Sciatic nerve (tissue), 2 donors: ENCODE measurements at places on chromosomes 11 and 22. TPM values are rescaled to one million over a fixed set of nuclear protein-coding genes. Genes with fewer than 3 reads are reported as not detected.

NUDT22 gene
- total RNA-seq, result 28.0 TPM

MYEOV gene
- total RNA-seq, result 1.2 TPM

PHETA2 gene
- total RNA-seq, result 12.8 TPM

OR56A1 gene
- 0.13 TPM for total RNA-seq

OR4C16 gene
- total RNA-seq, result not detected

GAS2L1 gene
- 31.8 TPM for total RNA-seq

OR51B5 gene
- total RNA-seq, result 1.4 TPM

SLC5A4 gene
- 1.1 TPM for total RNA-seq

MYOD1 gene
- total RNA-seq, result not detected

SPI1 gene
- 47.0 TPM for total RNA-seq

PKP3 gene
- 0.49 TPM for total RNA-seq

OR51A7 gene
- not detected for total RNA-seq

OR8B4 gene
- not detected for total RNA-seq

ART1 gene
- total RNA-seq, result not detected

PGGHG gene
- total RNA-seq, result 60.3 TPM

TMEM191C gene
- total RNA-seq, result 1.4 TPM

OR8A1 gene
- total RNA-seq, result not detected

IRAG1 gene
- 9.6 TPM for total RNA-seq

MUC15 gene
- not detected for total RNA-seq

TRIM6 gene
- 3.3 TPM for total RNA-seq

MAP6 gene
- 10.7 TPM for total RNA-seq

TTC36 gene
- total RNA-seq, result 0.71 TPM

JHY gene
- 13.3 TPM for total RNA-seq

NXPE1 gene
- not detected for total RNA-seq

RFPL3 gene
- not detected for total RNA-seq
